HAP-1 (cell line): ENCODE measurements at places on chromosomes 16 and 17.

DNA sequence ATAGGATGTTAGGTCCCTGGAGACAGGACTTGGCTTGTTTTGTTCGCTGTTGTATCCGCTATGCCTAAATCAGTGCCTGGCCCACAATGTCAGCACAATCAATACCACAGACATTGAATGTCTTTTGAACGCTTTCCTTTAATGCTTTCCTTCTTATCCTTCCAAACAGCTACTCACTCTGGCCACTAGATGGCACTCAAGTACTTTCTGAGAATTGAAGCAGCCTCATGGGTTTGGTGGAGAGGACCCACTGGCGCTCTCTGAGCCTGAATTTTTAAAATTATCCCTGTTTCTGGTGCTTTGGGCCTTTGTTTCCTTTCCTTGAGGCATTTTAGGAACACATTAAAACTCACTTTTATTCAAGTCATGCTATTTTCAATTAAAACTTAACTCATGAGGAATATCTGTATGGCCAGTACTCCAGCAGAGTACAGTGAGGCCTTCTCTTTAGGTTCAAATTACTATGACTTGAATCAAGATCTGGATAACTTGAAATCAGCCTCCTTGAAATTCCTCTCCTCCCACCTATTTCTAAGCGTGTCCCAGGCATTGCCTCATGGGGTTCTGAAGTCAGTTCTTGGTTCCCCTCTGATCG lies 3.2 kb upstream of the NLRP1 start:
- peak; percentile 70 for DNase-seq

- no peak for DNase-seq
Observed at GRCh38 chr17:81417879-81418709, 22.8 kb downstream of the BAHCC1 start.

DNA sequence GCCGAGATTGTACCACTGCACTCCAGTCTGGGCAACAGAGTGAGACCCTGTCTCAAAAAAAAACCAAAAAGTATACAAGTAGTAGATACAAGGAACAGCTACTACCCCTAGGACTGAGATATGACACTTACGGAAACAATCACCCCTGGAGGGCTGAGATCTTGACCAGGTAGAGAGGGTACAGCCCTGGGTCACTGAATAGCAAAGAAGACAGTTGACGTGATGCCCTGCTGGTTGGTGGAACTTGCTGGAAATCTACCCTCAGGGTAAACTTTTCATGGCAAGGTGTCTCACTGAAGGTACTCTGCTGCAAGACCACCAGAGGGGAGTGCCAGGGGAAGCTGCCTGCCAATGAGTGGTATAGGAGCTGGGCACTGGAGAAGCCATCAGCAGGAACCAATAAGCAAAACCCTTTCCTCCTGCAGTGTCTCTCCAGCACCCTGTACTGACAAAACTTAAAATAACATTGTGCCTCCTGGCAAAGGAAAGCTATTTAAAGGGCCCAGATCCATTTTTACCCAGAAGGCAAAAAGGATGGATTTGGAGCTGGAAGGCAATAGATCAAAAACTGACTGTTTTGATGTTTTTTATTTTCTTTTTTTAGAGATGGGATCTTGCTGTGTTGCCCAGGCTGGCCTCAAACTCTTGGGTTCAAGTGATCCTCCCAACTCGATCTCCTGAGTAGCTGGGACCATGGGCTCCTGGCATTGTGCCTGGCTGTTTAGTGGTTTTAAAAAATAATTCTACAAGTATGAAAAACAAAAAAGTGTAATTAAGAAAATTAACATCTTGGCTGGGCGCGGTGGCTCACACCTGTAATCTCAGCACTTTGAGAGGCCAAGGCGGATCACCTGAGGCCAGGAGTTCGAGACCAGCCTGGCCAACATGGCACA lies 11.3 kb upstream of the PDXDC1 start:
- no peak for DNase-seq

DNA sequence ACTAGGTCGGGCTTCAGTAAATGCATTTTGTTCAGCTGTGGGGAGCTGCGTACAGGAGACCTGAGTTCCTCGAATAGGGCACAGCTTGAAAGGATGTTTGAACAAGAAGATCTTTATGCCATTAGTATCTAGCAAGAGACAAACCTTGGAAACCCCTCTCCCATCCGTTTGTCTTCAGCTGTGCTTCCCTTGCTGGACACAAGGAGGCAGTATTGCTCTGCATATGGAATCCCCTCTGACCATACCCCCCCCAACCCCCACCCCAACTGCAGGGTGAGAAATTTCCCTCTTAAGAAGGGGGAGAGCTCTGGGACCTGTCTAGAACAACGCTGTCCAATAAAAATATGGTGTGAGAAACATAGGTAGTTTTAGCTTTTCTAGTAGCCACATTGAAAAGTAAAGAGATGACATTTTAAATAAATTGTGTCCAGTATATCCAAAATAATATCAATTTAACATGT lies 1.6 kb downstream of the MRM1 start:
- peak; percentile 72 for DNase-seq

- DNase-seq = no peak
Observed at GRCh38 chr17:4476017-4476416, 22.7 kb upstream of the SPNS2 start.

DNA sequence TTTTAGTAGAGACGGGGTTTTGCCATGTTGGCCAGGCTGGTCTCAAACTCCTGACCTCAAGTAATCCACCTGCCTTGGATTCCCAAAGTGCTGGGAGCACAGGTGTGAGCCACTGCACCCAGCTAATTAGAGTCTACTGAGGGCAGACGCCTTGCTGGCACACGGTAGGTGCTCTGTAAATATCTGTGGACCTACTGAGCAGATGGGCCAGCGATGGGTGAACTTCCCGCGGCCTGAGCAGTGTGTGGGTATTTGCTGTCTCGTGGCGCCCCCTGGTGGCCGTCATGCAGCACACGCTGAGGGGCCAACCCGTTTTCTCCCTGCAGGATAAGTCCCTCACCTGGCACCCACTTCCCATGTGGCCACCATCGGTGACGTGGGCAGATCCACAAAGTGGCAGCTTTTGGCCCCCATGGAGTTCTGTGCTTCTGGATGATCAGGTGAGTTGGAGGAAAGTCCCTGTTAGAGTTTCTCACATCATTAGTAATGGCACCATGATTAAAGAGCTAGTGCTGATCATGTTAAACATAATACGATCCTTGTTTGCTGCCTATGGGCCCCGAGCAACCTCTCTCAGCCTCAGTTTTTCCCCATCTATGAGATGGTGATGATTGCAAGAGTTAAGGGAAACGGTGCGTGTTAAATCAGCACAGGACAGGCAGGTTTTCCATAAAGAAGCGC lies 40.7 kb downstream of the ZDHHC7 start:
- peak; percentile 89 for DNase-seq

GRCh38 chr17:79997011-79997660 lies 38.5 kb downstream of the TBC1D16 start:
- no peak for DNase-seq

DNA sequence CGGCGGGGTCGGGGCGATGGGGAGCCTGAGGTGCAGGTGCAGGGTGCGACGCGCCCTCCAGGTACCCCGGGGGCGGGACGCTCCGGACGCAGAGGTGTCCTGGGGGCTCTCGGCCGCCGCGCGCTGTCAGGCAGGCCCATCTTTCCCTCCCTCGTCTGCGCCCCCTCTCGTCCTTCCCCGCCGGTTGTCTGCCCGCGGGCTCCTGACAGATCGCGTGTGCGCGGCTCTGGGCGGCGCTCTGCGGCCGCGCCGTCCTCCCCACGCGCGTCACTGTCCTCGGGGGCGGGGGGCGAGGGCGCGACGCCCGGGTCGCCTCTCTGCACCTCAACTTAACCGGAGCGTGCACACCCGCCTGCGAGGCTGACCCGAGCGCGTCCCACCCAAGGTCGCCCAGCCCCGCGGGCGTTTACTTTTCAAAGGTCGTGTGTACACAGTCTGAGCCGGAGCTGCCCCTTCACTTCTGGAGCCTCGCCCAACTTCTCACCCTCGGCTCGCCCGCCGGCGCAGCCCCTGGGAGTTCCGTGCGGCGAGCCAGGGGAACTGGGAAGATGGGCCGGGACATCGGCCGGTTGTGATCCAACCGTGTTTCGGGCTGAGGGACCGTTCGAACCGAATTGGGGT lies 512 bp downstream of the AKAP1 start:
- DNase-seq = peak; percentile 44
